ENCODE measurements at places on chromosomes 4 and X.

DNA sequence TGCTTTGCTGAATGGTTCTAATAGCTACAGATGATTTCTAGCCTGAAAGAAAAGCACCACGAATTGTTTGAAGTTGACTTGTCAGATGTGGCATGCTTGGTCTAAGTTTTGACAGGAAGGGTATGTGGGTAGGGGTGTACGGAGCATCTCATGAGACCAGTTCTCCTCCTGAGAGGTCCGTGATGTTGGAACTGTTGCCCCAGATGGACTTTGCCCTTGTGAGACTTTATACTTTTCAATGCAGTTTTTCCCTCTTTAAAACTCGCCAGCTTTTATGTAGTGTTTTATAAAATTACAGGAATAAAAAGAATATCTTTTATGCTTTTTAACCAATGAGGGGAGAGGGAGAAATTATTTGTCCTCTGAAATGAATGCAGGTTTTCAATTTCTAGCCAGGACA is 16.6 kb upstream of the XG start:
- DNase-seq, result no peak

DNA sequence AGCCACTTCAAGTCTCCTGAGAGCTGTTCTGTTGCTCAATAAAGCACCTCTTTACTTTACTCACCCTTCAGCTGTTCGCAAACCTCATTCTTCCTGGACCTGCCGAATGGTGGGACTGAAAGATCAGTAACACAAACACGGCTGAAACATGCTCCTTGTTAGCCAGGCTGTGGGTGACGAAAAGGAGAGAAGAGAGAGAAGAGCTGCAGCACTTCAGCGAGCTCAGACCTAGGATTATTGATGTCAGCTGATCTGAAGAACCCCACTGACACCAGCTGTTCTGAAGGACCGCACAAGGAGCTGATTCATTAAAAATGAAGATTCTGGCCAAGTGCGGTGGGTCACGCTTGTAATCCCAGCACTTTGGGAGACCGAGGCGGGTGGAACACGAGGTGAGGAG is 2020.0 kb upstream of the ADGRL3 start:
- DNase-seq, result no peak

DNA sequence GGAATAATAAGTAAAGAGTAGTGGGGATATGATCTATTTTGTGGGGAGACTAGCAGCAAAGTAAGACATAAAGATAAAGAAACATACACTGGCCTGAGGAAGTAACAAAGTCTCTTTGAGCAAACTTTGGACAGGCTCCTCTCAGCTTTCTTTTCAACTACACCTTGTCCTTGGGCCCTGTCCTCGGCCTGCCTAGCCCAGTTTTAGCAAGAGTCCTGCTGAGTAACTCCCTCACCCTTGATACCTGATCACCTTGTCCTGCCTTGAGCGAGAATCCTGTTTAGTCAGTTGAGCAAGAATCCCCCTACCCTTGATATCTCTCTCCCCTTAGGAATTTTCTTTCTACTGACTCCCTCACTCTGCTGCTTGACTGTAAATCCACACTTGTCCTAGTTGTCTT is 11.5 kb downstream of the HNRNPH2 start:
- no peak for DNase-seq

- DNase-seq, result no peak
These were observed 55.8 kb upstream of the MAGEB10 start for GRCh38 chrX:27751976-27752375.

GRCh38 chr4:175932116-175932515 is 120.1 kb upstream of the GPM6A start:
- DNase-seq, result no peak

DNA sequence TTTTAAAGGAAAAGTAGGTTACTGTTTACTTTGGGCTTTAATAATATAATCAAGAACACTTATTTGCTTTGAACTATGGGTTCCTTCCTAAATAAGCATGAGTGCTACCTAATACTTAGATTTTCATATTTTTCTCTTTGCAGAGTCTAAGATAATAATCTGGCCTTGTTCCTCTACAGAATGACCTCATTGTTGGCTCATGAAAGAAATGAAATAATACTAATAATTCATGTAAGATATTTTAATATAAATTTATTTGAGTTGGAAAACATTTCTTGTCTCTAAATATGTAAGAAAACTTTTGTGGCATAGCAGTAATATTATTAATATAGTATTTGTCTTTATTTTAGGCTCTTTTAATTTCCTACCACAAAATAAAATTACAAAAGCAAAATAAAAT is 601.3 kb downstream of the IQCM start:
- DNase-seq, result no peak

GRCh38 chr4:94758141-94758699 is 465 bp downstream of the BMPR1B start:
- DNase-seq, result no peak

DNA sequence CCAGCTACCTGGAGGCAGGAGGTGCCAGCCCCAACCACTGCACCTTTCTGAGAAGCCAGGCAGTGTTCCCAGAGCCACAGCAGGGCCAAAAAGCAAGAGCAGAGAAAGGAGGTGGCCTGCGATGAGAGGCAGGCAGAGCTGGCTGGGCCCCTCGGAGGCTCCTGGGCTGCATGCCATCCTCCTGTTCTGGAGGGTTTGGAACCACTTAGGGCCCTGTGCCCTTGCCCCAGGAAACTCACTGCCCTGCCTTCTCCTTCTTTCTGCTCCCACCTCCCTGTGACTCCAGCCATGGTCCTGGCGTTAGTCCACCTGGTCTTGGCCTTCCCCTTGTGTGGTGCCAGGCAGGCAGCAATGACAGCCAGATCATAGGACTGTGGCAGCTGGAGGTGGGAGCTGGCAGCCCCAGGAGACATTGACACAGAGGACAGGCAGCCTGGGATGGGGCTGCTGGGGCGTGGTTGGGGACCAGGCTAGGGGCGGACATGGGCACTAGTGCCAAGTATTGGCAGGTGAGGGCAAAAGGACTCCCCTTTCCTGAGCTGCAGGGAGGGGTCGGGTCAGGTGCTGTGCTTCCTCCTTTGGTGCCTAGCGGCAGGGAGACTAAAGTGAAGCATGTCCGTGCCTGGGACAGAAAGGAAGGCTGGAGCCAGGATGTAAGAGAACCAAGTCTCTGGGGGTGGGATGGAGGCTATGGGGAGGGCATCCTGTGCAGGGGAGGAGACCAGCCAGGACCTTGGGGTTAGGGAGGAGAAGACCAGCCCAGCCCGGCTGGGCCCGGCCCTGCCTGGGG is 1.4 kb downstream of the APLN start:
- no peak for DNase-seq

DNA sequence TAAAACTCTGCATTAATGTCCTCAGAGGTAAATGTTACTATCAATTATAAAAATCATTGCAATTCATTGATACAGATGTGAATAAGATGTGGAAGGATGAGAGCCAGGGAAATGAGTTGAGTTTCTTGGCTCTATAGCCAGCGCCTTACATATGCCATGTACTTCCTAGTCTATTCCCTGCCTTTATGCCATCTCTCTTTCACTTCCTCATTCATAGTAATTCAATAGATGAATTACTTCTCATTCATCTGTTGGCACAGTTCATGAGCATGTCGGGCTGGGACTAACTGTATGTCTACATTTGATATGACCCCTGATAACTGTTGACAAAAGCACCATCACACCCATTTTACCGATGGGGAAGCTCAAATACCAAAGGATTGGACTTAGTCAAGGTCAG is 55.7 kb downstream of the LNX1 start:
- DNase-seq, result no peak

Data from RKO (cell line).